ENCODE measurements at places on chromosomes 11 and 22.

DNA sequence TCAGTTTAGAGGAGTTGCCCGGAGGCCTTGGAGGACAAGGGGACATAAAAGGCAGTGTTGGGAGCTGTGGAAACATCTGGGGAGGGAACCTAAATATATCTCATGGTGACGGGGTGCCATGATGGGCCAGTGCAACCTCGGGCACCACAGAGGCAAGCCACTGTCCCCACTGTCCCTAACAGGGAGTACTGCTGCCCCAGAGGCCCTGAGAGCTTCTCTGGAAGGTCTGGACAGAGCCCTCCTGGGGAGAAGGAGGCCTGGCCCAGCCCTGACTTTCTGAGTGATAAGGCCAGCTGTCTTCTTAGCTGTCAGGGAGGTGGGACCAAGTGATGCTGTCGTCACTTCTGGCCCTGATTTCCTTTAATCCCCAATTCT is 5.5 kb upstream of the P2RY6 start:
- DNase-seq = peak; percentile 71

GRCh38 chr11:73189315-73189714 is 28.8 kb upstream of the P2RY2 start:
- DNase-seq = no peak

DNA sequence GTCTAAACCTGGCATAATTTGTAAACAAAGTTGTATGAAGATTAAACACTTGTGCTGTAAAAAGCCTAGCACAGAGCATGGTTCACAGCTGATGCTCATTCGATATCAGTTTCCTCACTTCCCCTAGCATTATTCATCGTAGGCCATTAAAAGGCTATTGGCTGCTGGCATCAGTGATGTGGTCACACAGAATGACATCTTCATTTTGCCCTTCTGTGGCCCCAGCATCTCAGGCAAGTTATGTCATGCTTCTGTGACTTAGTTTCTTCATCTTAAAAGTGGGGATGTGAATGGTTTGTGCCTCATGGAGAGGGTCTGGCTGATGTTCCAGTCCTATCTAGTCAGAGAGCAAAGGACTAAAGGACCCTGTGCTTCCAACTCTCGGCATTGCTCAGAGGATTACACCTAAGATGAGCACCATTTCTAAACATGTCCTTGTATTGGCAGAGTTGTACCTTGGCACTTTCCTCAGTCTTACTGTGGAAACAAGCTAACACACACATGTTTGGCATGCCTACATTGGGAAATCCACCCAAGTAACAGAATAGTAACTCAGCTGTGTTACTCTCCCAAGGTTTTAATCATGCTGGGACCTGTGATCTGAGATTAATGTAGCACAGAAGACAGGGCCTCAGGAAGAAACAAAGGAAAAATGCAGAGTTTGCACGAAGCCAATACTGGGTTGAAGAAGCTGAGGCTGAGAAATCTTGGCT is 83.5 kb upstream of the OR9Q1 start:
- no peak for DNase-seq

DNA sequence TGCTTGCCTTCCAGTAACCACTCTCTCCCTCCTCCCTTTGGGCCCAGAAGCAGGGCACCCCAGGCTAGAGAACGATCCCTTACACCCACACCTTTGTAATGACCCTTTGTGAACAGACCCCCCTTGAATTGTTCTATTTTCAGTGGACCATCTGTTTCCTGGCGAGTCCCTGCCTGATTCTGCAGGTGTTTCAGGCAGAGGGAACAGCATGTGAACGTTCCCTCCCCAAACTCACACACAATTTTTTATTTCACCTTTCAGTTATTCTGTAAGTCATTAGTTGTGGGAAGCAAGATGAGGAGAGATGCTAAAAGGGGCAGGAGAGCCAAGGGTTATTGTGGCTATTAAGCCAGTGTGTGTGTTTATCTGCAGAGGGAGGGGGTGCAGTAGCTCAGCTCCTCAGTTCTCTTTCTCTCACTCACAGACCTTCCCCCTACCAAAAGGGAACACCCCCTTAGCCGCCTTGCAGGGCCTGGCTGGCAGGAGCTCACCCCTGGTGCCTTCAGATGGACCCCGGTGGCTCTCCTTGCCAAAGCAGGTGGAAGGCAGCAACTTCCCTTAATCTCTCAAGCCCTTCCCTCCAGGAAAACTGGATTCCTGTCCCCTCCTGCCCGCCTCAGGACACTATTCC is 64.8 kb upstream of the SPON1 start:
- DNase-seq = no peak

DNA sequence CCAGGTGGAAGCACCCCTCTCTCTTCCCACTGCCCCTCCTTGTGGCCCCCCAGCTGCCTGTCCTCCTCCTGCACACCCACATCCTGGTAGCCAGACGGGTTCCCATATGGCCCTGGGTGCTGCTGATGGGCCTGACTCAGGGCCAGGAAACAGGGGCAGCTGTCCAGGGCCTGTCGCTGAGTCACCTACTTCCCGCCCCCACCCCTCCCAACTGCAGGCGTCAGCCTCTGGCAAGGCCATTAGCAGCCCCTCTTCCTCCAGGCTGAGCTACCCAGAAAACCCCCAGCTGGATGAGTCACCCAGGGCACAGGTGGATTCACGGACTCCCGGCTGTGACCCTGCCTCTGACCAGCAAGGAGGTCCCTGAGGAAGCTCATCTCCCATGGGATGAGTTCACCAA is 6.9 kb upstream of the GAL start:
- DNase-seq = peak; percentile 85

DNA sequence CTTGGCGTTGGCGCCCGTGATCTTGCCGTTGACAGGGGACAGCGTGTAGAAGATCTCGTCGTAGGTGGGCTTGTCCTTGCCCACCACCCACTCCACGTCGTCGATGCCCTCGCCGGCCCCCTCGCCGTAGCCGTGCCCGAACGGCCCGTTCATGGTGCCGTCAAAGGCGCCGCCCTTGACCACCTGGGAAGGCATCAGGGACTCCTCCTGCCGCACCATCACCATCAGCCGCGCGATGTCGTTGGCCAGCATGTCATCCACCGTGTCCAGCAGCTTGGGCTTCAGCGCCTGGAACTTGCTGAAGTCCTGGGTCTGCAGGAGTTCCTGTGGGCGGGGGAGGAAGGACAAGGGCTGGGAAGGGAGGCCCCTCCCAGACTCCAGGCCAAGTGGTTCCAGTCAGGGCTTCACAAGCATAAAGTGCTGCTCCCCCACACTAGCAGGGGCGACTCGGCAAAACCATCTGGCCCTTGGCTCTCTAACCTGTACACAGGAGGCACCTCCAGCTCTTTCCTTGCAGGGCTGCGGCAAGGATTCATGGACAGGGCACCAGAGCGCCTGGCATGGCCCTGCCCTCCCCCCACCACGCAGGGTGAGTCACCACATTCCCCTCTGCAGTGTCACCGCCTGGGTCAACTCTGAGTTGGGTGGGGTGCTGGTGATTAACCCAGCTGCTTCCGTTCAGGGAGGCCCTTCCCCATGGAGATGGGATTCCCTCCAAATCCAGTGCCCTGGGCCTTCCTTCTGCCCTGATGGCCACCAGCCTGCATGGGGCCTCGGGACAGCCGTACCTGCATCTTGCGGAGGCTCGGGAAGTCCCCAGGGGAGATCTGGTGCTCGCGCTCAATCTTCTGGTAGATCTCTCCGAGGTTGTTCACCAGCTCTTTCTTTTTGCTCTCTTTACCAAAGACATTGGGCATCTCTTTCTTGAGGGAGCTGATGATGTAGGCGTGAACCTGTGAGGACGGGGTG is 10.4 kb upstream of the CDC42BPG start:
- DNase-seq = peak; percentile 82

DNA sequence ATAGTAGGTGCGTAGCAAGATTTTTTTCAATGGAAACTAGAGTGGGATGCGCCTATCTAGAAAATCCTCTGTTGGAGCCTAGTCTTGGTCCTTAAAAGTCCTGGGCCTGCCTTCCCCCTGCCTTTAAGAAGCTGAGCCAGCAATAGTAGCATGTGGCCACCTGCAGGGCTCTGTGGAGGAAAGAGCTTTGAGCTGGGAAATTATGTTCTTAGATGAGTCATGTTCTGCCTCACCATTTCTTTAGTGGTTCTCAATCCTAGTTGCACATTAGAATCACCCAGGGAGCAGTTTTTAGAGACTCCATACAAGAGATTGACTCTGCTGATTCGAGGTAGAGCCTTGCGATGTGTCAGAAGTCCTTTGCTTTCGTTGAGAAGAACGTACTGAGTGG is 133.5 kb downstream of the COMMD9 start:
- no peak for DNase-seq

- DNase-seq = no peak
Observed at GRCh38 chr22:21041937-21042336, 3.8 kb upstream of the LRRC74B start.

DNA sequence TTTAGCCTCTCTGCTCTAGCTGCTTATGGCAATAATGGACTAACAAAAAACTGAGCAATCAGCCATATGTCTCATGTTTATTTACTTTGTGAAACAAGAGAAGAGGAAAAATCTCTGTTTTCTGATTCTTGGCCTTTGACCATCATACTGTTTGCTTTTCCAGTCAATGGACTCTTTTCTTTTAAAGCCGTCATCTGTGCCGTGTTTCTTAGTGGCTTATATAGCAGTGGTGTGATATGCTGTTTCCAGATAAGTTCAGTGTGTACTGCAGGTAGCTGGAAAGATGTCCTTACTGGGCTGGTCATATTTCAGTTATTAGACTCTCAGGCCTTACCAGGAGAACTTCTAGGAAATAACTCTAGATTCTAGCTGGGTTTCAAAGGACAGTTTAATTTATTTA is 33.6 kb upstream of the TECTA start:
- peak; percentile 4 for DNase-seq

DNA sequence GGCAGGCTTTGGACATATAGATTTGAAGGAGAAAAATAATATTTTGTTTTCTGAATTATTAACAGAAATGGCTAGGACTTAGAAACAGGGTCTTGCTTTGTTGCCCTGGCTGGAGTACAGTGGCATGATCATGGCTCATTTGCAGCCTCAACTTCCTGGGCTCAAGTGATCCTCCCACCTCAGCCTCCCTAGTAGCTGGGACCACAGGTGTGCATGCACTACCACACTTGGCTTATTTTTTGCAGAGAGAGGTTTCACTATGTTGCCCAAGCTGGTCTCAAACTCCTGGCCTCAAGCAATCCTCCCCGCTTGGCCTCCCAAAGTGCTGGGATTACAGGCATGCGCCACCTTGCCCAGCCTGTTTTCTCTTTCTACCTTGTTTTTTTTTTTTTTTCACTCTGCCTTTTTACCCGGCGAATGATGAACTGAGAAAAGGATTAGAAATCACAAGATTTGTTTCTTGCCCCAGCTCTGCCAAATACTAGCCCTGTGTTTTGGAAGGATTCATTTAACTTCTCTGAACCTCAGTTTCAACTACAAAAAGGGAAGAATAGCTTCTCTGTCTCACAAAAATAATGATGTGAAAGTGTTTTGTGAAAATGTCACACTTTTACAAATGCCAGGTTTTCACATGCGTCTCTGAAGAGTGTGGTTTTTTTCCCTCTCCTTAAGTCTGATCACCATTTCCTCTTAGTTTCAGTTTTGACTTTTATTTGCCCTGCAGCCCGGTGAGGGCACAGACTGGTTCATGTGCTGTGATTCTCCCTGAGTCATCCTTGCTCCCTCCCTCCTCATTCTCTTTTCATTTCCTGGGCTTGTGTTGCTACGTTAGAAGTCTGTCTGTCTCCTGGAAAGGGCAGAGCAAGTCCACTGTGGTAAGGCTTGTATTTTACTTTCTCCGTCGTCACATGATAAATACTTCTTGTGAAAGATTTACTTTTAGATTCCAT is 67.7 kb downstream of the BCL2L13 start:
- DNase-seq = peak; percentile 51

DNA sequence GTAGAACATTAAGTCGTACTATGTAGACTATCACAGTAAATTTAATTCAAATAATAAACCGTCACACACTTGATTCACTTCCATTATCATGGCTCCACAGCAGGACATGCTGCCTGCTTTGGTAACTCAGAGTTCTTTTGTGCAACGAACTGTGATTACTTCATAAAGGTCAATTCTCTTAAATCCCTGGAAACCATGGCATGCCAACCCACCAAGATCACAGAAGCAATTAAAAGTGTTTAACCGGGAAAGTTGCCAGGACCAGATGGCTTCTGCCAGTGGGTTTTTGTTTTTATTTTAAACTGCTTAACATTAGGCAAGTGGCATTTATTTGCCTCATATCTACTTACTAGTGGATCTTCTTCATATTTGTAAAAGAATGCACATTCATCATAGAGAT is 1162.1 kb downstream of the DLG2 start:
- peak; percentile 17 for DNase-seq

DNA sequence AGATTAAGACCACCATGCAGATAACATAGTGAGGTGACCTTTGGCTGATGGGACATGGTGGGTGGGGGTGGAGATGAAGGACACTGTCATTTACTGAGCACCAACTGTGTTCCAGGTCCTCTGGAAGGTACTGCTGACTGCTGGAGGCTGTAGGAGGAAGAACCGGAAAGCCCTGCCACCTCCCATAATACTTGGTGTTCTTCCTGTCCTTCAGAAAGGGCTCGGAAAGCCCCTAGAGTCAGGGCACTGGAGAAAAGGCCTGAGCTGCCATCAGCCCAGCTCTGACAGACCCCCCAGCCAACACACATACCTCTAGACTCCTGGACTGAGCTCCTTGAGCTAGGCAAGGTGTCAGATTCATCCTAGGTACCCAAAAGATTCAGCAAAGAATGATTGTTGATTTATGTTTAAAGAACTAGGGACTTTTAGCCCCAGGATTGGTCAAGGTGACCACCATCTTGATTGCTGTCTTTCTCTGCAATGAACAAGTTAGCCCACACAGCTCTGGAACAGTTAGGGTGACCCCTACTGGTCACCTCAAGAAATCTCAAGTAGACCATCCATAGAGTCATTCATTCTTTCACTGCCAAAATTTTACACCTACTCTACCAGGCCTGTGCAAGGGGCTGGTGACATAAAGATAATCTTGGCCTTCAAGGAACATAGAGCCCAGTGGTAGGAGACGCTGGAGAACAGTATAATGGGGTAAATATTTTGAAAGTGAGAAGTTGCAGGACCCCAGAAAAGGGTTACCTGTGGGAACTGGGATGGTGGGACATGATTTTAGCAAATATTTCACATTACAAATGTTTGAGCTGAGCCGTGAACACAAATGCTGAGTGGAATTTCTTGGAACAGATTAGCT is 39.4 kb downstream of the IRAG1 start:
- peak; percentile 38 for DNase-seq

DNA sequence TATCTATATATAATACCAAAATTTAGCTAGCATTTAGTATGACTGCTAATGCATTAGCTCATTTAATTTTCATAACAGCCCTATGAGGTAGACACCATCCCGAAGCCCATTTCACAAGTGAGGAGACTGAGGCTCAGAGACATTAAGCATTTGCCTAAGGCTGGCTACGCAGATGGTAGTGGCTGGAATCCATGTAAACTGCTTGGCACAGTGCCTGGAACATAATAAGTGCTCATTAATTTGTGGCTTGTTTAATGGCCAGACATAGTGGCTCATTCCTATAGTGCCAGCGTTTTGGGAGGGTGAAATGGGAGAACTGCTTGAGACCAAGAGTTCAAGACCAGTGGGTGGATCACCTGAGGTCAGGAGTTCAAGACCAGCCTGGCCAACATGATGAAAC is 17.8 kb upstream of the TP53I11 start:
- no peak for DNase-seq

- no peak for DNase-seq
Observed at GRCh38 chr11:38411149-38411548, 1813.1 kb upstream of the RAG2 start.

All from SJCRH30 (cell line).